Bone marrow (tissue), 2 donors: ENCODE measurements at places on chromosomes 1 and 21.

- no peak for DNase-seq
These were observed 310.1 kb downstream of the USH2A start for GRCh38 chr1:216113181-216113580.

GRCh38 chr1:41810446-41810845, 108.3 kb downstream of the HIVEP3 start:
- no peak for DNase-seq

DNA sequence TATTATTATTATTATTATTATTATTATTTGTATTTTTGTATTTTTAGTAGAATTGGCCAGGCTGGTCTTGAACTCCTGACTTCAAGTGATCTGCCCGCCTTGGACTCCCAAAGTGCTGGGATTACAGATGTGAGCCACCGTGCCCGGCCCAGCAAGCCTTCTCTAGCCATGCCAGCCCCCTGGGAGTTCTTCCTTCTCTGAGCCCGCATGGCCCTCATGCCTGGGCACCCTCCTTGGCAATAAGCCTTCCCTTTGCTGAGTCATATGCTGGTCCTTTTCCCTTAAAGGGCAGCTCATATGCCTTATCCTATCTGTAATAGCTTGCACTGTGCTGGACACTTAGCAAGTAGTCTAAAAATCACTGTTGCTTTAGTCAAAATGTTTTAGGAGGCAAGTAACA, 8.5 kb upstream of the NBL1 start:
- no peak for DNase-seq

DNA sequence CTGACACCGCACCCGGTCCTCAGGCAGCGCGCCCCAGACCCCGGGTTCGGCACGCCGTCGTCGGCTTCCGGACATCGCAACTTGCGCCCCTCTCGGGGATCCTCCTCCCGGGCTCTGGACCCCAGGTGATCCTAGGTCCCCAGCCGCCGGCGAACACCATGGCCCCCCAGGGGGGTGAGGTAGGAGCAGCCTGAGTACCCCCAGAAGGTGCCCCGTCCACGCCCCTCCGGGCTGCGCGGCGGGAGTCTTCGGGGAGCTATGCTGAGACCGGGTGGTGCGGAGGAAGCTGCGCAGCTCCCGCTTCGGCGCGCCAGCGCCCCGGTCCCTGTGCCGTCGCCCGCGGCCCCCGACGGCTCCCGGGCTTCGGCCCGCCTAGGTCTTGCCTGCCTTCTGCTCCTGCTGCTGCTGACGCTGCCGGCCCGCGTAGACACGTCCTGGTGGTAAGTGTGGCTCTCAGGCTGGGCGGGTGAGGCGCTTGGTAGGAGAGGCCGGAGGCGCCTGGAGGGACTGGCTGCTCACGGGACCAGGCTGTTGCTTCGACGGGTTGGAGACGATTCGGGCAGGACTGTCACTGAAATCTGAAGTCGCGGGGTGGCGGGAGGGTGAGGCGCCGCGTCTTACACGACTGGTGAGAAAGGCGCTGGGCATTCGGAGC, 367 bp downstream of the WNT2B start:
- no peak for DNase-seq

- DNase-seq: no peak
These were observed 140.3 kb upstream of the CSF3R start for GRCh38 chr1:36622741-36623648.

- DNase-seq: no peak
These were observed 1233.7 kb downstream of the PLA2G4A start for GRCh38 chr1:188062456-188062855.

- DNase-seq: no peak
These were observed 4.2 kb upstream of the SIPA1L2 start for GRCh38 chr1:232634096-232634495.

- no peak for DNase-seq
These were observed 60.3 kb downstream of the GALNT2 start for GRCh38 chr1:230127105-230128054.

- DNase-seq: no peak
These were observed 573.8 kb upstream of the NR5A2 start for GRCh38 chr1:199453723-199454122.

GRCh38 chr1:222040121-222040805, 298.4 kb upstream of the DUSP10 start:
- DNase-seq: no peak

- DNase-seq: no peak
These were observed 36.6 kb downstream of the SORT1 start for GRCh38 chr1:109361069-109361468.

DNA sequence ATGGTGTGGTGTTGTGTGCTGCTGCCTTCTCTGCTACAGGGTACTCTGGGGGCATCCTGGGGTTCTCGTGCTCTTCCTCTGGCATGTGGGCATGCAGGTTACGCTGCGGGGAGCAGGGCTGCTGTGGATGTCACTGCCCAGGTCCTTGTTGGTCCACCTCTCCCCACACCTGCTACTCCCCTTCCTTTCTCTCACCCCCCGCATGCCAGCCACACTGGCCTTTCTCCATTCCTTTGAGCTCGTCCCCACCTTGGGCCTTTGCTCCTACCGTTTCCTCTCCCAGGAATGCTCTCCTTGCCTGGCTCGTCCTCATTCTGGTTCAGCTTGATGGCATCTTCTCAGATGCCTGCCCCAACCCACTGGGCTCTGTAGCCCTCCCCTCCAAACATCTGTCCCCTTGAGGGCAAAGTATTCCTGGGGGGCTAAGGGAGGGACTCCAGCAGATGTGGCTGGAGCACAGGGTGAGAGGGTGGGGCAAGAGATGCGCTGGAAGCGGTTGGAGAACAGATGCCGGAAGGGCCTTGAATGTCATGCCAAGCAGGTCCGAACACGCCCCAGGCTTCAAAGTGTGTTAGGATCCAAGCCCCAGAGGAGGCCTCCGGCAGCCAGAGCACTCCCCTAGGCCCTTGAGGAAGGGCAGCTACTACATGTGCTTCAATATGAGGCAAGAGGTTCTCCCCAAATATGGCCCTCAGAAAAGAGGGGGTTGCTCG, 23.4 kb downstream of the DMRTB1 start:
- no peak for DNase-seq

DNA sequence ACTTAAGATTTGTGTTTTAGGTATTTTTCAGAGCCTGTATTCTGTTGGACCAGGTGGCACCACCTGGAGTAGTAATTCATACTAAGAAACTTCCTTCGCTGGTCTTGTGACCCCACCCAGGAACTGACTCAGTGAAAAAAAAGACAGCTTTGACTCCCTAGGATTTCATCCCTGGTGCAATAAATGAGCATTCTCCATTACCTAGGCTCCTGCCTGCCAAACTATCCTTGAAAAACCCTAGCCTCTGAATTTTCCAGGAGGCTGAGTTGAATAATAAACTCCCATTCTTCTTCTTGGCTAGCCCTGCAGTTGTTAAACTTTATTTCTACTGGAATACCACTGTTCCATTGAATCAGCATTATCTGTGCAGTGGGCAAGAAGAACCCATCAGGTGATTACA, 10.6 kb upstream of the RGS18 start:
- no peak for DNase-seq

GRCh38 chr1:201329801-201330200, 46.5 kb downstream of the PKP1 start:
- DNase-seq: no peak

DNA sequence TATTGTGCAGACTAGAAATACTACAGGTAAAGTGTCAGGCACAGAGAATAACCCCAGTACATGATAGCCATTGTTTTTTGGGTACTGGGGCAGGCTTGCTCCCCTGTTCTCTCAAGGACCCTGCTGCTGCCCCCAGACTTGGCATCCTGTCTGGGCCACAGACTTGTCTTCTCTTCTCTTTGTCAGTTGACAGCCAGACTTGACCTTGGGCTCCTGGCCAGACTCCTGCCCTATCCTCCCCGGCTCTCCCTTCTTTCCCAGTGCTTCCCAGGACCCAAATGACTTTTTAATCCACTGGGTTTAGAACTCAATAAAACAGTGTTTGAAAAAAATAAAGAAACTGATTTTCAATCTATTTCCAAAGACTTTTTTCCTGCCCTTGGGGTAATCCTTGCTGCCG, 43.2 kb downstream of the ZSCAN20 start:
- DNase-seq: no peak

- no peak for DNase-seq
These were observed 180.9 kb downstream of the TNR start for GRCh38 chr1:175562452-175562851.
